Activated naive CD8-positive, alpha-beta T cell treated with anti-CD3 and anti-CD28 coated beads for 36 hours (primary cell): ENCODE measurements at places on chromosomes 6 and 20.
A peak's percentile ranks its signal among the peaks of the same experiment; 100 is the strongest.

GRCh38 chr6:129785047-129785755, 75.2 kb upstream of the ARHGAP18 start:
- no peak for DNase-seq

GRCh38 chr20:42274986-42275385, 656.8 kb upstream of the CHD6 start:
- DNase-seq: no peak

- no peak for DNase-seq
Observed at GRCh38 chr6:89866024-89866678, 28.1 kb upstream of the GJA10 start.

DNA sequence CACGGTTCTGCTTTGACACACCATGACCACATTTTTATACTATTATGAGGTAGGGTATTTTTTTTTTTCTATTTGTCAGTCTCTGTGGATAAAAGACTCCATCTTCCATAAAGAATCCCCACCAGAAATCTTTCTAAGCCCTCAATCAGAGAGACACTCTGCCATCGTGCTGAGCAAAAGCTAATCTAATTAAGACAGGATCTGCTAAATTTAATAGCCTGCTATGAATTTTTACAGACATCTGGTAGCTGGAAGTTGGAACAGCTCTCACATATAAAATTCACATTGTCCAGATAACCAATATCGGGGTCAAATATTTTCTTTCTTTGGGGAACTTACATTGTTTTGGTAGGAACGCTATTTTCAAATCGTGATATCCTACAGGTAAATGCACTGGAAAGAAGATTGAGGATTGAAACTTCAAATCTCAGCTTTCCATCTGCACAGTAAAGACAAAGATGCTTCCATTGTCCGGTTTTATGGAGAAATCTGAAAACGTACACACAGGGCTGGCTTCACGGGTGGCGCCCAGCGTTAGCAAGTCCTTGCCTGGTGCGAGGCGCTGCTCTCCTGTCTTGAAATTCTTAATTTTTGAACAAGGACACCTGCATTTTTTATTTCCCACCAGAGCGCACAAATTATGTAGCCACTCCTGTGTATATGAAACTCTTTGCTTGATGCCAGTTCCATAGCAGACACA, 573.8 kb upstream of the NOX3 start:
- no peak for DNase-seq

GRCh38 chr20:50101887-50102286, 11.1 kb downstream of the UBE2V1 start:
- no peak for DNase-seq

DNA sequence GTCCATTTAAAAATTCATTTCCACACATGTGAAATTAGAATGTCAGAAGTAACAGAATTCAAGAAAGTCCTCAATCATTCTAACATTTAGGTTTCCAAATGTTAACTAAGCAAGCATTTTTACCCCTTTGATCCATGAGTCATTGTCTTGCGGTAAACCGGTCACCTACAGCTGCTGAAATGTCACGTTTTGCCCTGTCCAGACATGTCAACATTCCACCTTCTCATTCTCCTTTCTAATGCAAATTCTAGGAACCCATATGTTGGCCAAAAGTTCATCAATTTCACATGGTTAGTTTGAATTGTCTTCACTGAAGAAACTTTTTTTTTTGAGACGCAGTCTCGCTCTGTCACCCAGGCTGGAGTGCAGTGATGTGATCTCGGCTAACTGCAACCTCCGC, 117.2 kb downstream of the IPCEF1 start:
- peak; percentile 46 for DNase-seq

- DNase-seq: no peak
Observed at GRCh38 chr6:12733876-12734275, 17.3 kb downstream of the PHACTR1 start.

- DNase-seq: no peak
Observed at GRCh38 chr20:8504030-8504429, 372.0 kb downstream of the PLCB1 start.

DNA sequence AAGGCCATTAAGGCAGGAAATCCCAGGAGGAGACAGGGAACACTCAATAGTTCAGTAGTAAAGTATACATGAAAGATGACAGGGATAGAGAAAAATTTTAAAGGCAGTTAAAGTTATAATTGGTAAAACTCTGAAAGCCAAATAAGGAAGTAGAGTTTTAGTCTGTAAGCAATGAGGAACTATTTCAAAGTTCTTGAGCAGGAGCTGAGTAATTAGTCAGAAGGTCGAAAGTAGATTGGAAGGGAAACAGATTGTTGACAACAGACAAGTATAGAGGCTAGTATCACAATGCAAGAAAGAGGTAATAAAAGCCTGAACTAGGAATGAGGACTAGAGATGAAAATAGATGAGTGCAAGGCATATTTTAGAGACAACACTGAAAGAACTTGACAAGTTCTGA, 150.3 kb downstream of the CDK19 start:
- no peak for DNase-seq

DNA sequence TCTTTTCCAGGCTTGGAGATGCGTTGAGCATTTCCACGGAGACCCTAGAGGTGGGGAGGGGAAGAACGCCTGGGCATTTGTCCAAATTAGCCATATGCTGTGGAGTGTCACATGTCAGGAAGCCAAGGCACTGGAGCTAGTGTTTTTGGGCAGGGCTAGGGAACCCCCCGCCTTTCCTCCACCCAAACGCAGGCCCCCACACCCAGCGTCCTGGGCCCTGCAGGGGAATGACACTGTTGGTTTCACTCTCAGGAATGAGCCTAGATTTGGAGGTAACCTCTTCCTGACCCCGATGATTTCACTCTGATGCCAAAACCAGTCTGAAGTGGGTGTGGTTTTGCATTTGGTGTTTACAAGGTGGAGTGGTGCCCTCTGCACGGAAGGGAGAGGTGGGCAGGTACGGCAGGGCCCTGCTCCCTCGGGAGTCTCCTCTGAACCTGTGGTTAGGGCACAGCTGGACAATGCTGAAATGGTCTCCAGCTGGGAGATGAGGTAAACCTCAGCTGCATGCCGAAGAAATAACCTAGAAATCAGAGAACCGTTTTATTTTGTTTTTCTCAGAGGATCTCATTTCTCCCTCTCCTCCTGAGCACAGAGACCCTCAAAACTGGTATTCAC, 29.5 kb downstream of the MTHFD1L start:
- peak; percentile 21 for DNase-seq

- DNase-seq: no peak
Observed at GRCh38 chr6:93304505-93304904, 114.9 kb downstream of the EPHA7 start.

DNA sequence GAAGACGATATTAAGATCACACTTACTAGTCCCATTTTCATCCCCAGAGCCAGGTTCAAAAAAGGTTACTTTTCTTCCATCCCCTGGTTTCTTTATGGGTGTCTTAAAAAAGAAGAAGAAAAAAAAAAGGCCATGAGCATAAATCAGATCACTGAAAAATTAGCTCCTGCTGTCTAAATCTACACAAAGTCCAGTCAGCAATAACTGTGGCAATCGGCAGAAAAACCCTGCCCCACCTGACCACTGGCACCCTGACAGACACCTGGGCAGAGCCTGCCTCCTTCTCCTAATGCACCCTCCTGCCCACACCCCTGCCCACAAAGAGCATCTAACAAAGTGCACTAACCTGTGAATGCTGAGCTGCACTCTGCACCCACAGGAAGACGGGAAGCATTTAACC, 69.8 kb downstream of the STAU1 start:
- no peak for DNase-seq

DNA sequence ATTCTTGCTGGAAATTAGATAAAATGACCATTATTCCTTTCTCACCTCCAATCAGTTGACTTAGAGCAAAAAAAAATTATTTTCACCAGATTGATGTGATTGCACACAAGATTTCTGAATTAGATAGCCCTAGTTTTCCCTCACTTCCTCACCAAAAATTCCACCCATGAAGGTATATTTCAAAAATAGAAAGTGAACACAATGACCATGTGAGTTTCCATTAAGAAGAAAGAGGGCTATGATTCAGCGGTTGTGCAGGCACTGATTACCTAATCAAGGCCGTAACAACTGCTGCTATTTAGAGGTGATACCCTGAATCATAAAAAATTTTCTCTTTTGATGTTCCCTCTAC, 19.5 kb upstream of the RALGAPA2 start:
- DNase-seq: no peak

GRCh38 chr6:130970839-130971410, 92.1 kb downstream of the EPB41L2 start:
- DNase-seq: no peak

GRCh38 chr6:26094036-26094435, 6.8 kb downstream of the HFE start:
- no peak for DNase-seq

- no peak for DNase-seq
Observed at GRCh38 chr20:58583176-58583575, 67.9 kb upstream of the STX16 start.

GRCh38 chr6:27786048-27786447, 126.1 kb downstream of the OR2B2 start:
- no peak for DNase-seq

GRCh38 chr20:23773579-23773978, 22.8 kb upstream of the CST1 start:
- DNase-seq: no peak

- no peak for DNase-seq
Observed at GRCh38 chr6:70563530-70563929, 3.2 kb upstream of the SDHAF4 start.

DNA sequence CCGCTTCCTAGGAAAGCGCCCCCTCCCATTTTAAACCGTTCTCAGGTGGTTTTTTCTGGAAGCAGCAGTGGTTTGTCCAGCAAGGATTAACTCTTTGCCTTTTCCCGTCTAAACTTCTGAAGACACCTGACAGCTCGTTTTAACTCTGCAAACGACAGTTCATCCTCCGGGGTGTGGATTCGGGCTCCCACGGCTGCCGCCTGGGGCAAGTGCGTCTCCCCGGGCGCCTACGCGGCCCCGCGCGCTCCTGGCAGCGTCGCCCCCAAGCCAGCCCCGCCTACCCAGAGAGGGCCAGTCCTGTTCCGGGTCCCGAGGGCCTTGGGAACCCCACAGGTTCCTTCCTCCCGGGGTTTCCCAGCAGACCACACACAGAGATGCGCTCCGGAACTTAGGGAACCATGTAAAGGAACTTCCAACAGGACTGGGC, 54.4 kb downstream of the PRR18 start:
- DNase-seq: no peak

DNA sequence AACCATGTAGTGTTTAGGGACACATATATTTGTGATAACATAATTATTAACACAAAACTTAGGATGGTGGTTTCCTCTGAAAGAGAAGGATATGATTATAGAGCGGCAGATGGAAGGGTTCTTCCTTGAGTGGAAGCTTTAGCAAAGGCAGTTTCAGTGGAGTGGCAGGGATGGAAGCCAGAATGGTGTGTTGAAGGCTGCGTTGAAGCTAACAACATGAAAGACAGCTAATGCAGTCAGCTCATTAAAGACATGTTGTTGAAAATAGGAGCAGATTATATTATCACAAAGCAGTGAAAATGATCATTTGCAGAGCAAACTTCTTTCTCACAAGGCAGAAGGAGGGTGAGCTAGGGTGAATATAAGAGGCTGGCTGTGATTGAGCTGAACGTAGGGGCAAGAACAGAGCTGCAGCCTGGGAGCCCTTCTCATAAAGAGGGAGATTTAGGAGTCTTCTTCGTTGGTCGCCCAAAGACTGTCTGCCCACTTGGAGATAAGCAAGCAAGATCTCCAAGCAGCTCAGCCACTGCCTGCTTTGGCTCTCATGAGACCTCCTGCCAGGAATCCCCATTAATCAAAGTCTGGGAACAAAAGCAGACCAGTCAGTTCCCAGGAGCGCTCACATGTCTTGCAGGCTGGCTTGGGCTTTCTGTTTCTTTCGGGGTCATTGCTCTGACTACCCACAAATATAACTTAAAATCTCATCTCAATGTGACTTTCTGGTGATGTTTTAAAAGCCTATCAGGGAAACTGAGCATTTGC, 2.6 kb upstream of the ANKRD6 start:
- DNase-seq: no peak

GRCh38 chr6:69416776-69417175, 380.0 kb downstream of the LMBRD1 start:
- DNase-seq: no peak

DNA sequence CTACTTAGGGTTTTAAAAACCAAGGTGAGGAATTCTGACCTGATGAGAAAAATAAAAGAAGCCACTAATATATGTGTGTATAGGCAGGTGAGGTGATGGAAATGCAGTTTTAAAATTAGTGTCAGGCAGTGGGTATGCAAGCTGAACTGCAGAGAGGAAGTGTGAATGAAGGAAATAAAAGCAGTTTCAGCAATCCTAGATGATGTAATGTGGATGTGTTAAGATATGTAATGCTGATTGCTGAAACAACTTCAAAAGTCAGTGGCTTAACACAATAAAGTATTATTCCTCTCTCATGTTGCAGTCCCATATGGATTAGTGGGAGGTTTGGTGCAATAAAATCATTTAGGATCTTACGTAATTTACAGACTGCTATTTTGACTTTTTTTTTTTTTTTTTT, 119.9 kb upstream of the ASCC3 start:
- DNase-seq: no peak

GRCh38 chr6:149642829-149643580, 5.5 kb downstream of the KATNA1 start:
- no peak for DNase-seq

- peak; percentile 47 for DNase-seq
Observed at GRCh38 chr6:166244353-166245045, 63.7 kb downstream of the PRR18 start.

DNA sequence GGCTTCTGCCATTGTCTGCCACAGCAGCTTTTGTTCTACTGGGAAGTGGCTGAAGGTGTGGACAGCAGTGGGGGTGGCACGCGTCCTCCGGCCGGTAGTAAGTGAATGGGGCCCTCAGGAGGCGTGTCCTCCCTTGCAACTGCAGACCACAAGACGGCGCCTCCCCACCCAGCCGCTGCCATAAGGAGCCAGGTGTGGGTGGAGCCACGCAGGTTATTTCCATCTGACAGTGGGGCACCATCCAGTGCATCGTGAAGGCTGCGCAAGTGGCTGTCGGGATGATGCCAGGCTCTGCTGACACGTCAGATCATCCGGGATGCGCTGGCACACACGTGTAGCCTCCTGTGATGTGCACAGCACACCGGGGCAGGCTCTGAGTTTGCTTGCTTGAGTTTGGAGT, 379.7 kb downstream of the CDH4 start:
- no peak for DNase-seq

- DNase-seq: no peak
Observed at GRCh38 chr6:97085772-97086171, 161.2 kb downstream of the KLHL32 start.

GRCh38 chr6:76422511-76423213, 350.2 kb upstream of the IMPG1 start:
- no peak for DNase-seq
